ENCODE measurements at places on chromosomes 1 and 21.
A peak's percentile ranks its signal among the peaks of the same experiment; 100 is the strongest.

- no peak for DNase-seq
Observed at GRCh38 chr1:231628207-231628876, 1.8 kb downstream of the DISC1 start.

- no peak for DNase-seq
Observed at GRCh38 chr1:62437273-62437940, 558 bp downstream of the USP1 start.

GRCh38 chr21:44919913-44920693 lies 596 bp downstream of the ITGB2 start:
- DNase-seq, result no peak

GRCh38 chr21:32710987-32711386 lies 16.8 kb downstream of the SYNJ1 start:
- DNase-seq, result no peak

DNA sequence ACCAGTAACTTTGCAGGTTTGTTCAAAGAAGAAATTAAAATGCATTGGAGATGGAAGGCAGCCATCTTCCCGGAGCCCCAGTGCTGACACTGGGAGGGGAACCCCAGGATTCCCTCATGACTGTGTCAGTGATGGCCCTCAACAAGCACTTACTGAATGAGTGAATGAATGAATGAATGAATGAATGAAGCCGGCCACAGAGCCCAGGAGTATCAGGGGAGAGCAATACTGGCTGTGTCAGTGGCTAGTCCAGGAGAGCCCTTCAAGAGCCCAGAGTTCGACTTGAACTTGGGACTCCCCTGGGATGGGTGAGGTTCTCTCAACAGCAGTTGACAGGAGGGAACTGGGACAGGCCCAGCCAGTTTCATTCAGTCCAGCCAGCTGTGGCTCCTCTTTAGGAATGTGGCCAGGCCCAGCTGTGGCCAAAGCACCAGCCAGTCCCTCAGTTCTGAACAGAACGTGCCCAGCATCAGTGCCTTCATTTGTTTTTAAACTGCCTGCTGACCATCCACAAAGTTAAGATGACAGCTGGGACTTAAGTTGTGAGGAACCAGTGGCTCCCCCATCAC lies 9.2 kb upstream of the ERG start:
- no peak for DNase-seq

DNA sequence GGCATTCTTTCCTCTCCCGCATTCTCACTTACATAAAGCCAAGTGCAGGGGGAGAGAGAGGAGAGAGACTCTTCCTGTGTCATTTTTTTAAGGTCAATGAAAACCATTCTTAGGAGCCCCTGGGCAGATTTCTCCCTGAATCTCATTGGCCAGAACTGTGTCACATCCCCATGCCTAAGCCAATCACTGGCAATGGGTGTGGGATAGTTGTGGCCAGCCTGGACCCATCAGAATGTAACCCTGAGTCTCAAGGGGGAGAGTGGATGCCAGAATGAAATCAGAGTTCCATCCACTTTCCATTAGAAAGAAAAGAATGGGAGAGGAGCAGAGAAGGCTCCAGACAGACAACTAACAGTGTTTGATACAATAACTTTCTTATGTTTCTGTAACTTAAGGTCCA lies 31.2 kb upstream of the COQ8A start:
- no peak for DNase-seq

- DNase-seq, result no peak
Observed at GRCh38 chr1:172966844-172967540, 83.7 kb downstream of the TNFSF18 start.

GRCh38 chr1:55337801-55338447 lies 122.8 kb upstream of the USP24 start:
- DNase-seq, result no peak

DNA sequence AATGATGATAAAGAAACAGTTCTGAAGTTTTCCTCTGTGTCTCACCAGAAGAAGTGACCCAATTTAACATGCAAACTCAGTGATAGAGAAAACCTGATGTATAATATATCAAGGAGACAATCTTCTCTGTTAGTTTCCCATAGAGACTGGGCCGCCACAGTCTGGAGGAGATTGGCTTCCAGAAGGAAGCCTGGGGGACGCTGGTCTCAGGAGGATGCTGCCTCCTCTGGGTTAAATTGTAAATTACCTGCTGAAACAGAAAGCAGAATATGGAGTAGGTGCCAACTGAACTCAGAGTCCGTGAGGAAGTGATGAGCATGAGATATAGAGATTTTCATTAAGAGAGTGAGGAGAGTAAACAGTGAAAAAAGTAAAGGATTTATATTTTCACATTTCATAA lies 15.8 kb downstream of the OR14I1 start:
- DNase-seq, result no peak

DNA sequence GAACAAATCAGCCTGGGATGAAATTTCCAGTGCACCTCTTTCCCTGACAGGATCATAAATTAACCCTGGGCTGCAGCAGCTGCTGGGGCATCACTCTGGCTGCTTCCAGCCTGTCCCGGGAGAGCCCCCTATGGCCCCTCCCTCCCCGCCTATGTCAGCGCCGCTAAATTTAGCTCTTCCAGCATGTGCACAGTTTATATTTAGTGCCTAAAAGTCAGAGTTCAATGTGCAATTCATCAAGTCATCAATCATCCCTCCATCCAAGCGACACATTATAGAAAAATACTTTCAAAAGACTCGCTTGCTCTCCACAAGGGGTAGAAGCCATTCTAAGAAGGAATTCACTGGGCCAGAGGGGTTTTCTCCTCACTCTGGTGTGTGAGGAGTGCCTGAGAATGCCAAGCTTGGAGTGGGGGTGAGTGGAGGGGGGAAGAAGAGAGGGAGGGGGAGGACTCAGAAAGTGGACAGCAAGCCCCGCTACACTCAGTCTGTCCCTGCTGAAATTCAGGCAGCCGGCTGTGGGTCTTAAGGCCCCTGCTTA lies 37.4 kb downstream of the XCL1 start:
- DNase-seq, result no peak

GRCh38 chr1:51624855-51625254 lies 8.0 kb downstream of the OSBPL9 start:
- DNase-seq, result no peak

- peak; percentile 52 for DNase-seq
Observed at GRCh38 chr1:58652651-58653184, 47.1 kb downstream of the MYSM1 start.

DNA sequence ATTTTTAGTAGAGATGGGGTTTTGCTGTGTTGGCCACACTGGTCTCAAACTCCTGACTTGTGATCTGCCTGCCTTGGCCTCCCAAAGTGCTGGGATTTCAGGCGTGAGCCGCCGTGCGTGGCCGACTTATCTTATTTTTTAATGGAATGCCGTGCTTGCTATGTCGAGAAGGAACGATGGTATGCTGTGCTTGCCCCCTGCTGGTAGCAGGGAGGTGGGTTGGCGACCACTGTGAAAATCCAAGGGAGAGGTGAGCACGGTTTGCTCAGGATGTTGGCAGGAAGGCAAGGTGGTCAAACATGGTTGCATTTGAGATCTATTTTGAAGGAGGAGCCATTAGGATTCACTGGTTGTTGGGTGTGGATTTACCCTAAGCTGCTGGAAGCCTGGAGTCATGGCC lies 45.8 kb upstream of the RCC2 start:
- no peak for DNase-seq

- DNase-seq, result no peak
Observed at GRCh38 chr1:20343149-20343937, 52.7 kb downstream of the VWA5B1 start.

GRCh38 chr1:48777219-48777895 lies 666 bp upstream of the BEND5 start:
- DNase-seq, result no peak
